ENCODE measurements at places on chromosomes 6 and 20.

DNA sequence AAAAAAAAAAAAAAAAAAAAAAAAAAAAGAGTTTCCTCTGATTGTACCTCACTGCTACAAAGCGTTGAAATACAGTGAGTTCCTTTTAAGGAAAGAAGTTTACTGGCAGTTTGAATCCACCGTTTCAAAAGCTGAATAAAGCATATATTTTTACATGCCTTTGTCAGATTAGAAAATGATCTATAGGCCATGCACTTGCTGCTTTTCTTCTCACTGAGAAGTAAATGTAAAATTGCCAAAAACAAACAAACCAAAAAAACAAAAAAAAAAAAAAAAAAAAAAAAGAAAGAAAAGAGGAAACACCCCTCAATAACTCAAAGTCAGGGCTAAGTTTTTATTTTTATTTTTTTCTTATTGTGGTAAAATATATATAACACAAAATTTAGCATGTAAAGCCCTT, 81.9 kb downstream of the LYRM4 start:
- no peak for DNase-seq

- no peak for DNase-seq
Observed at GRCh38 chr20:6855104-6855503, 87.6 kb downstream of the BMP2 start.

DNA sequence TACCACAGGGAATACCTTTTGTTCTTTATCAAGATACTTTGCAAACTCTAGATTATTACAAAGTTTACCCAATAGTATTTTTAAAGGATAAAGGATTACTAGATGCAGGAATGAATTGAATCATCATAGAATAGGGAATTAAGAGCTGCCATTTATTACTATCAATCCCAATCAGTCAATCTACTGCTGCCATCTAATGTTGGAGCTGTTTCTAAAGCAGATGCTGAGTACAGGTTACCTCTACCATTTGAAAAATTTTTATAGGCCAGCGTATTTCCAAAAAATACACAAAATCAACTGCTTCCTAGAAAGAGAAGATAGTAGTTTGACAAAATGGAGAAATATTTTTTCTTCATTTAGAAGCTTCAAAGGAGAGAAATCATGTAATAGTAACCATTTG, 520.4 kb downstream of the ADGRB3 start:
- DNase-seq, result no peak

- DNase-seq, result no peak
Observed at GRCh38 chr6:162581988-162582780, 145.4 kb downstream of the PRKN start.

DNA sequence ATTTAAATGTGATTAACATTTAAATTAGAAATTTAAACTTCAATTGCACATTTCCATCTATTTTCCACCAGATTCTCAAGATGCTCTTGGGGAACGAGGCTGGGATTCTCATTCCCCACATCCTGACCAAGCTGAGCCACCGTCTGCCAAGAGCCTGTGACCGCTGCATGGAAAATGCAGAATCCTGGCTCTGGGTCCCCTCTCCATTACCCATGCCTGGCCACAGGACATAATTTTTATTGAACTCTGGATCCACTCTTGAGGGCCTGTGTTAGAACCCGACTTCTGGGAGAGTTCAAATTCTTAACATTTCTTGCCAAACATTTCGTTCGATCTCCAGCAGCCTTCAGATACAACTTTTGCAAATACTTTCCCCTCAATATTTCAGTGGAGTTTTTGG, 201.6 kb upstream of the SNX9 start:
- no peak for DNase-seq

DNA sequence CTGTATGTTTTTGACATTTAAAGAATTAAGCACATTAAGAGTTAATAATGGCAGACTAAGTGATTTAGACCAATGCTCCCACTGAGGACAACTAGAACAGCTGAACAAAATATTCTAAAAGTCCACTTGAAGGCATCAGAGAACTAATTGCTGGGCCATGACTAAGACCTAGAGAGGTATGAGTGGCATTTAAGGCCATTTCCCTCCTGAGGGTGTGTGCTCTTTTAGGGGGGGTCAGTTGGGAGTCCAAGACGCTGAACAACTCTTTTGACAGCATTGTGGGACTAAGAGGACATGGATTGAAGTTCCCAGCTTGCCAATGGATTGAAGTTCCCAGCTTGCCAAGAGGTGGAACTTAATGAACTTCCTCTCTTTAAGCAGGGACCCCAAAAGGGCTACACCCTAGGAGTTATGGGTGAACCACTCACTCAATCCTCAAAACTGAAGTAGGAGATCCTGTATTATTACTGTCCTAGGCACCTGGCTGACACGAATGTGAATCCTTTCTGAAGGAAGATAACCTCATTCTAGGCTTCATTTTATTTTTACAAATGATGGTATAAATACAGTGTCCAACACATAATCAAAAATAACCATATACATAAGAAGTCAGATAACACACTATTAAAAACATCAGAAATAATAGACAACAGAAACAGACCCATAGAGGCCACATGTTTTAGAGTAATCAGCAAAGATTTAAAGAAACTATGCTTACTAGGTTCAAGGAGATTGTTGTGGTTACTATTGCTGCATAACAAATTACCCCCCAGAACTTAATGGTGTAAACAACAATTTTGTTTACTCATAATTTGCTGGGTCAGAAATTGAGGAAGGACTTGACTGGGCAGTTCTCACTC, 175.1 kb downstream of the VEGFA start:
- DNase-seq, result no peak

- DNase-seq, result no peak
Observed at GRCh38 chr20:44642203-44643153, 9.0 kb downstream of the ADA start.

DNA sequence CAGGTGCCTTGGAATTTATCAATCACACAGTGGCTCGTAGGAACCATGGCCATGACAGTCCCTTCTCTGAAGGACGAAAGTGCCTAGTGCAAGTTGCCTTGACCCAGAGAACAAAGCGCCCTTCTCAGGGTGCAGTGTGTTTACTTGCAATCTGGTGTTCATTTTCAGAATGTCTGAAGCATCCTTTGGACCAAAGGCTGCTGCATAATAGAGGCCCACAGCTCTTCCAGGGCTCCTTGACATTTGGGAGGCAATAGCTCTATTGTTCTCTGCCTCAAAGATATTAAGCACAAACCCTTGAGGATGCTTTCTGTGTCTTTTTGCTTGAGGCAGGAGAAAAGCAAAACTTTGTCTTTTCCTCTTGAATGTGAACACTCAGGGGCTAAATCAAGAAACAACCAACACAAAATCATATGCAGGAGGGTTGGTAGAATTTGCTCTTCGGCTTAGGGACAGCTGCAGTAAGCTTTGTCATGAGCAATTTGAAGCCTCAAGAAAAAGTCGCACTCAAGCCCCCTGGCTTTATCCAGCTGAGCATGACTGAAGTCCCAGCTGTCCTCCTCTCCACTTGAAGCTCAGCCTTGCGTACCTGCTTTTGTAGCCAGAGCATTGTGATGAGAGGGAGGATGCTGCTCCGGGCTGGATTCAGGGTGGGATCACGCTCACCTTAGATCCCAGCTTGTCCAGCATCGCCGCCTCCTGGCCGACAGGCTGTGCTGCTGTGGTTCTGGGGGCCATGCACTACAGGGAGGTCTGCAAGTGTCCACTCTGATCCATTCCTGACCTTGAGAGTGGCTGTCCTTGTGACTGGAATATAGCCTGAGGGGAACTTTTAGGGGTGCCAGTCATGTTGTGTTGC, 495.4 kb downstream of the CDH26 start:
- DNase-seq, result no peak

- DNase-seq, result no peak
Observed at GRCh38 chr6:3393836-3394202, 63.0 kb downstream of the SLC22A23 start.

GRCh38 chr6:108227290-108227689, 33.5 kb downstream of the SNX3 start:
- no peak for DNase-seq

GRCh38 chr20:32823078-32823477, 3.3 kb downstream of the MAPRE1 start:
- no peak for DNase-seq

GRCh38 chr6:148494226-148494625, 151.6 kb downstream of the SASH1 start:
- no peak for DNase-seq

DNA sequence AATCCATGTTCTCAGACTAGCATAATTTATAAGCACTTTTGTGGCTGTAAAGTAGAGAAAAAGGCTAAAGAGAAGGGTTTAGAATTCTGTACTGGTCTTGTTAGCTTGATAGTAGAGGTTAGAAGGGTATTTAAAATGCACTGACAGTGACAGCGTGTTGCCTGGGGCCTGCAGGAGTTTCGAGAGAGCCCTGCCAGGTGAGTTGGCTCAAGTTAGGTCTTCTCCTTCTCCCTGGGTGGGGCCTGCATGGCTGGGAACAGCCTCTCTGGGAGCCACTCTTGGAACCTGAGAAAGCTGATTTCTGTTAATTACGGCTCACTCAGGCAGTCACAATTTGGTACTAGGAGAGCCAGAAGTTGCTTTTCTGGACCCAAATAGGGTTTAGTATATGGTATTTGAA, 103.7 kb downstream of the ARID1B start:
- DNase-seq, result no peak

- DNase-seq, result no peak
Observed at GRCh38 chr6:82000551-82000950, 247.0 kb downstream of the IBTK start.

DNA sequence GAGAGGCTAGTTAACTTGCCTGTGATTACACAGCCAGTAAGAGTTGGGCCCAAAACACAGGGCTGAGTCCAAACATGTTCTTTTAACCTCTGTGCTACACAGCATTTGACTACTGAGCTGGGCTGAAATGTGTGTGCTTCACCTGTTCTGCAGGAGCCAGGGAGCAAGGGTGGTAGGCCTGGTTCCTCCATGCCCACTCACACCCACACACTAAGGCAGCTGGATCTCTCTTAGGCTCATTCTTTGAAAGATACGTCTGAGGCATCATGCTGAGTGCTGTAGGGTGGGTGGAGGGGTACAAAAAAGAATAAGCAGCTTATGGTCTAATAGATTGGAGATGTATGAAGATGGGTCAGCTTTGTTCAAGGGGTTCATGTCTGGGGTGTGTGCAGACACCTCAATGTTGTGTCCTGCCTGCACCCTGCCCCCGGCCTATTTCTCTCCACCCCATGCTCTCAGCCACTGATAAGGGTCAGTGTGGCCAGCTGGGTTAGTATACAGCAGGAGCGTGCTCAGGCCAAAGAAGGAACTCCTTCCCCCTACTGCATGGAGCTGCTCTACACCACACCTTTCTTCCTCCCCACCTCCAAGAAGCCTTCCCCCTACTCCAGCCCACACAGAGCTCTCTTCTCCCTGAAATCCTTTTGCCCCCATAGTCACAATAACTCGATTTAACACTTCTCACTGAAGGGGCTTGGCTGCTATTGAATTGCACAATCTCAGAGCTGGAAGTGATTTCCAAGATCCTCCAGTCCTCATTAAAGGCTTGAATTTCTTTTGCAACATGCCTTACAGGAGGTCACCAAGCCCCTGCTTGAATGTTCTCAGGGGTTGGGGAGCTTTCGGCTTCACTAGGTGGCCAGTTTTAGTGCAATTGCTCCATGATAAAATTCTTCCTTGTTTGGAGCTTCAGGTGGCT, 3.4 kb downstream of the PPP2R5D start:
- DNase-seq, result no peak
